ENCODE measurements at places on chromosomes 3 and 15.

DNA sequence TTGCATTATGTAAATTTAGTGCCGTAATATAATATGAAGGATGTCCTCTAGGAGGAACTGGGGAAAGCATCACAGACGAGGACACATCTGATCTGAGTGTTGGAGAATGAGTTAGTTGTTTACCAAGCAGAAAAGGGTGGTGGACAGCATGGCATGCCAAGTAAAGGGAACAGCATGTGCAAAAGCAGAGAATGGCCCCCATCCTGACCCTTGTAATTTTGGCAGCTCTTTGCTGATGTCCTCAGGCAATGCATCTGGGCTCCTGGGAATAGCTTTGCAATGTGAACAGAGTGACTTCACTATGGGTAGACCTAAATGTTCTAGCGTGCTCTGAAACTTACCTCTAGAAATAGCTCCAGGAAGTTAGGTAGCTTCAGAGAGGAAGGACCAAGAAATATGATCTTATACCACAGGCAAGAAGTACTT is 263.3 kb downstream of the LPP start:
- no peak for DNase-seq

- peak; percentile 60 for DNase-seq
Measured at GRCh38 chr3:198071602-198072287, 111.7 kb downstream of the LMLN start.

DNA sequence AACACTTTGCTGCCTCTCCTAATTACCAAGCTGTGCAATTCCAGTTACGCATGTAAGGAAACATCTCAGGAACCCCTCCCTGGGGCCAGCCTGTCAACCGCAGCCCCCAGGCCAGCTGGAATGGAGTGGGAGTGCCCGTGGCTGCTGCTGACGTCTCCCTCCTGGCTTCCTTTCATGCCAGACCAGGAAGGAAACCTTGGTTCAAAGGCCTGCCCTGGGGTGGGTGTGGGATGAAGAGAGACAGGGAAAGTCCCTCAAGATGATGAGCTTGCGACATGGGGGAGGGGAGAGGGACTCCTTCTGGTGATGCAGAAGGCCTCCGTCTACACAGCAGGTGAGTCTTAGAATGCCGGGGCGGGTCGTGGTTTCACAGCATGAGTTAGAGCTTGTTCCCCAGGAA is 11.4 kb upstream of the CYP11A1 start:
- DNase-seq: peak; percentile 70

DNA sequence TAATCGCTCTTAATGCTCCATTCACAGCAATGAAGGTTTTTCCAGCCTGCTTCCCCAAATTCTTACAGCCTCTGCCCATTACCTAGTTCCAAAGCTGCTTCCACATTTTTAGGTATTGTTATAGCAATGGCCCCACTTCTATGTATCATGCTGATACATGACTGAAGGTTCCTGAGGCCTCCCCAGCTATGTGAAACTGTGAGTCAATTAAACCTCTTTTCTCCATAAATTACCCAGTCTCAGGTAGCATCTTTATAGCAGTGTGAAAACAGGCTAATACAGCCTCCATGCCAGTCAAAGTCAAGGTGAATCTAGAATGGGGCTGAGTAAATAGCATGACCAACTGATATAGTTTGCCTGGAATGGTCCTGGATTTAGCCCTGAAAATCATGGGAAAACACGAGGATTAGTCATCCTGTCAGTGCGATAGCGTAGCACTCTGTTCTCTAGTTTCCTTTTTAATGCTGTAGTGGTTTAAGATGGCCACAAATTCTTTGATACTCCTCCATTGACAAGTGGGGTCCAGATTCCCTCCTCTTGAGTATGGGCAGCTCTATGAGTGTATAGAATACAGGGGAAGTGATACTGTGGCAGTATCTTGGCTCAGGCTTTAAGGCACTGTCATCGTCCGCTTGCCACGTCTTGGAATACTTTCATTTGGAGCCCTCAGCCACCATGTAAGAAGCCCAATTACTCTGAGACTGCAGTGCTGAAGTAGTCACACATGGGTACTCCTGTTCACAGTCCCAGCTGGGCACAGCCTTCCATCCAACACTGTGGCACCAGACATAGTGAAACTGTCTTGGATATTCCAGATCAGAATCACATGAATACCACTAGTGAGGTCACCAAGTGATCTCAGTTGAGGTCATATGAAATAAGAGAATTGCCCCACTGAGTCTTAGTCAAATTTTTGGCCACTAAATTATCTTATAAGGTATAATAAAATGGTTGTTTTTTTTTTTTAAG is 94.0 kb upstream of the PLCL2 start:
- no peak for DNase-seq

GRCh38 chr15:65421360-65422215 is 1.2 kb downstream of the IGDCC4 start:
- no peak for DNase-seq

GRCh38 chr3:196398782-196399181 is 33.4 kb downstream of the UBXN7 start:
- DNase-seq: no peak

DNA sequence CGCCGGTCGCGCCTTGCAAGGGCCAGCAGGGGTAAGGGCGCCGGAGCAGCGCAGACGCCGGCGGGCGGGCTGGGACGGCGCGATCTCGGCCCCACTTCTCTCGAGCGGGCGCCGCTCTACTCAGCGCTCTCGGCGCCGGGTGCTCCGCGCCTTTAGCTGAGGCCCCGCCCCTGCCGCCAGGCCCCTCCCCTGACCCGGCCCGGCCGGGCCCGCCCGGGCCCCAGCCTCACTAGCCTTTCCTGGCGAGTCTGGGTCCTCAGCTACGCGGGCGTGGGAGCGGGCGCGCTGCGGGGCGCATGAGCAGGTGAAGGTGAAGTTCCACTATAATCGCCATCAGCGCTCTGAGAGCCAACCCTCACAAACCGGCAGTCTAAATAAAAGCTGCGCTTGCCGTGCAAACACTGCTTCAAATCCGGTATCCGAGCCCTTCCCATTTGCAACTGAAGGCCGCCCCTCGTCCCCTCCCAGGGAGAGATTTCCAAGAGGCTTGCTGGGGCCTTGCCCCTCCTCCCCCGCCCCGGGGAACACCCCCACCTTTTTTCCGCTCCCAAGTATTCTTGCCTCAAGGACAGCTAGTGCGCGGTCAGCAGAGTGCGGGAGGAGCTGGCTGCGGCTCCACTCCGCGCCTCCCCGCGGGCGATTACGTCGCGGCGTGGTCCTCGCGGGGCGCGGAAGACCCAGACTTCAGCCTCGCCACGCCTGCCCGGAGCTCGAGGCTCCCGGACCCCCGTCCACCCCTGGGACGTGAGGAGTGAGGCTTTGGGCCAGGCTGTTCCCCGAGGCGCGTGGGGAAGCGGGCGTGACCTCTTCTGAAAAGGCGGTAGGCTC is at the start of gene RPP25:
Gene RPP25 (minus strand): TSS at position 125 of the 828 bp plus-strand sequence. CDS start 189 bp downstream, outside the sequence.
- peak; percentile 75 for DNase-seq

- DNase-seq: no peak
Measured at GRCh38 chr15:48965972-48966371, 2.3 kb upstream of the SHC4 start.

GRCh38 chr3:105594219-105594618 is 227.5 kb downstream of the ALCAM start:
- DNase-seq: no peak

GRCh38 chr15:75705854-75706681 is 6.6 kb downstream of the CSPG4 start:
- DNase-seq: no peak

DNA sequence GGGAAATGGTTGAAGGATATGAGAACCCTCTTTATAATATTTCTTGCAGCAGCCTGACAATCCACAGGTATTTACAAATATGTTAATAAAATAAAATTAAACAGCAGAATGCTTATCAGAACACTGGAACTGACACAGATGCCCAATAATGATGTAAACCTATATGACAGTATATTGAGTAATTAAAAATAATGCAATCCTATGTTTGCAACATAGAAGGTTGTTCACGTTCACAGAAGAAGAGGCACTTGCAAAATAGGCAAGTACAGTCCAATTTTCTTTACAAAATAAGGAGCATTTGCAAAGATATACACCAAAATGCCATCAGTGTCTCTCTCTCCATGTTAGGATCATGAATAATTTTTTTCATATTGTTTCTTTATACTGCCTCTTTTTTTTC is 397.0 kb upstream of the WNT5A start:
- no peak for DNase-seq

DNA sequence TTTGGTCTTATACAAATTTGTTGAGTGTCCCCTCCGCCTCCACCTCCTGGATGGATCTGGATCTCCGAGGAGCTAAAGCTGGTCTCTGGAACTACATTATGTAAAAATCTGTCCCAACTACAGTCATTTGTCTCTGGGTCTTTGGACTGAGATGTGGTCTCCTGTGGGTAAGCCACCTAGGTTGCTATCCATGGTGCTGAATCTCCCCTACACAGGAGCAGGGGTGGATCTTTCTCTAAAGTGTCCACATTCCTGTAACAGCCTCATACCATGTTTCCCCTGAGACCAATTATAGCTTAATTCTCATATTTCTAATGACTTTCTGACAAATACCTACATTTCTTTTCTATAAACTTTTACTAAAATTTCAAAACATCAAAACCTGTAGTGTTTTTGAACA is 625.8 kb downstream of the TAFA4 start:
- no peak for DNase-seq

- no peak for DNase-seq
Measured at GRCh38 chr3:56796996-56797395, 4.8 kb downstream of the ARHGEF3 start.

- DNase-seq: no peak
Measured at GRCh38 chr3:189516039-189516438, 115.2 kb upstream of the TP63 start.

DNA sequence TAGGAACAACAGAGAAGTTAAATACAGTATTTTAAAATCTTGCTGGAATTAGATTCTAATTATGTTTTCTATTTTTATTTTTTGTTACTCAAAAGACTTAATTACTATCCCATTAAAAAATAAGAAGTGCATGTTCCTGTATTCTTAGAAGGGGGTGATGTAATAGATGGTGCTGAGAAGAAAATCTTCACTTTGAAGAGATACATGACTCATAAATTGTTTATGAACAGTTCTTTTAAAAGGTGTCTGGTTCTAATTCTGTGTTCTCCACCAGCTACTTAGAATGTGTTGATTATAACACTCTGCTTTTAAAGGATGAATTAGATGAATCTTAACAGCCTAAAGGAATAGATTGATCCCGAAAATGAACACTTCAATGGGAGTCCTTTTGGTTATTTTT is 8.2 kb downstream of the RCN2 start:
- DNase-seq: no peak

DNA sequence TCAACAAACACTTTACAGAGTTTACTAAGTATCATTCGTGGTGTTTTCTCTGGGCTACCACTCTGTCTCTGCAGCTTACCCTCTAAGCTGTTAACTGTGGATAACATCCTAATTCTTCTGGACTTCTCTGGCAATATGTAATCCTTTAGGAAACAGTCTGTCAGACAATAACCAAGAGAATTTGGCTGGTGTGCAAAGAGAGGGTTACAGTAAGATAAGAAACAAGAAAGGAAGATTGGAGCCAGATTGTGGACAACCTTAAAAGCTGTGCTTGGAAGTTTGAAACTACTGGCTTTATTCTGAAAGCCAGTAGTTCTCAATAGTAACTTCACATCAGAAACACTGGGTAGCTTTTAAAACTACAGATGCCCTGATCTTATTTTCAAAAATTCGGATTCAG is 778 bp downstream of the ARL6 start:
- no peak for DNase-seq

- DNase-seq: no peak
Measured at GRCh38 chr3:64799606-64800005, 111.8 kb upstream of the ADAMTS9 start.

- no peak for DNase-seq
Measured at GRCh38 chr3:152608696-152609594, 226.0 kb upstream of the P2RY1 start.

- no peak for DNase-seq
Measured at GRCh38 chr3:52877085-52877484, 20.3 kb downstream of the STIMATE start.

DNA sequence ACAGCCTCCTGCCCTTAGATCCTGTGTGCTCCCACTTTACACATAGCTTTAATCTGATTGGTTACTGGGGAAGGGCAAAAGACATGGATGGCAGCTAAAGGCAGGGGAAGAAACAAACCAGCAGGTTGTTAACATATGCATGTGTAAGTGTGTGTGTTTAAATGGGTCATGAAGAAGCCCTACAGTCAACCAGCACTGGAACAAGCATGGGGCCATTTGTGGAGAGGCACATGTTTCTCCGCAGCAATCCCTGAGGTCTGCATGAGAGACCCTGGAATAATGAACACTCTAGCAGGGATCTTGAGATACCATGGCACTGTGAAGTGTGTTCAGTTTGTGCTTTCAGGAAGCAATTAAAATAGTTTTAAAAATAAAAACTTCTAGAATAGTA is 6.0 kb downstream of the KLF13 start:
- DNase-seq: no peak

DNA sequence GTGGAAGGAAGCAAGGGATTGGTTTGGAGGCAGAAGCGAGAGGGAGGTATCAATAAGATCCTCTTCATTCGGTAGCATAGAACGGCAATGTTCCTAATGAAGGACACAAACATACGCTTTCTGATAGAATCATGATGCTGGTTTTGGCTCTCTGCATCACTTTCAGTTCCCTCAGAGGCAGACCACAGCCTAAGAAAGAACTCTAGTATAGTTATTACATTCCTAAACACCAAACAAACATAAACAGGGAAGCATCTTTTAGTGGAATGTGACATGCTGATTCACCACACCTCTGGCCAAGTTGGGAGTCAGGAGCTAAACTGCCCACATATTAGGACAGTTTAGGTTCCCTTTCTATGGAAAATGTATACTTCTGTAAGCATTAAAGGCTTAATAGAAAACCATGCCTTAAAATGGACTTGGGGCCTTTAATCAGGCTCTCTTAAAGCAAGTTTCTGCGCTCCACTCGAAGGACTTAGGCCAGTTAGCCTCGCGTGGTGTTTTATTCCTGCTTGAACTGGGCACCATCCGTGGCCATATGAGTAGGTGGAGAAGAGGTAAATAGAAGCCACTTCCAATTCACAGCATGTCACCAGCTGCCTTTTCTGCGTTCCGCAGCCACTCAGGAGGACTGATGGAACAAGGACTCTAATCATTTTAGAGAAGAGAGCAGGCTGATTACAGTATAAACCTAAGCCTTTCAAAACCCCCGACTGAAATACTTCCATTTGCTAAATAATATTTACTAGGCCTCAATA is 53.7 kb downstream of the CD47 start:
- no peak for DNase-seq

DNA sequence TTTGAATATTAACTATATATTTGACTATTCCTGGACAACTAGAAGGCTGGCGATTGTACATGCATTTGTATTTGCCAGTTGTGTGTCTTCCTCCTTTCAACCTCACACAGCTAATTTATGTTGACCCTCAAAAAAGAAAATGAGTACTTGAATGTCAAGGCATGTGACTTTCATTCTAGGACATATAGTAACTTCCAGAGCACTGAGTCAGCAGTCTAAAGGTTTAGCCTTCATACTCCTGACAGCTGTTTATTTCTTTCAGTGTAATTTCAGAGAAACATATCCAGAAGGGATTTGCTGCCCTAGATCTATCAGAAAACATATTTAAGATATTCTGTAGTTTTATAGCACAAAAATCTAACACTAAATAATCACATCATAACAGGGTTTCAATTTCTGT is 74.6 kb upstream of the GOLGA8J start:
- DNase-seq: no peak

All from activated naive CD4-positive, alpha-beta T cell treated with anti-CD3 and anti-CD28 coated beads, Interleukin-2, amount 50 U/mL, for 72 hours (primary cell).